ENCODE measurements at places on chromosomes 1 and 21.

- no peak for DNase-seq
Observed at GRCh38 chr1:40059338-40059959, 18.9 kb downstream of the CAP1 start.

DNA sequence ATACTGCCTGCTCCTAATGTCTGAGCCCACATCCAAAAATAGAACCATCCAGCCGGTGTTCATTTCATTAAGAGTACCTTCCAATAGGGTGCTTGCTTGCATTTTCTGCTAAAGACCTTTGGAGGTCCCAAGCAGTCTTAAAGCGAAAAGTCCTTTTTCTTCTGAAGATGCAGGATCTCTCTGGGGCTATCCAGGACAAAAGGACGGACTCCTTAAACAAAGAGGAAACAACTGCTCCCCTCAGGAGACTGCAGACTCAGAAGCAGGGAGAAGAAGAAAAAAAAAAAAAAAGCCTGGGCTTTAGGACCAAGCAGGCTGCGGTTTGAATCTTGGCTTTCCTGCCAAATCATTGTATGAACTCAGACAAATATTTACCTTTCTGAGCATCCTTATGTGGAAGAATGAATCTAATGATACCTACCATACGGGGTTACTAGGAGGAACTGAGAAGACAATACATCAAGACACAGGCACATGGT lies 204.0 kb downstream of the PLPP3 start:
- DNase-seq = no peak

DNA sequence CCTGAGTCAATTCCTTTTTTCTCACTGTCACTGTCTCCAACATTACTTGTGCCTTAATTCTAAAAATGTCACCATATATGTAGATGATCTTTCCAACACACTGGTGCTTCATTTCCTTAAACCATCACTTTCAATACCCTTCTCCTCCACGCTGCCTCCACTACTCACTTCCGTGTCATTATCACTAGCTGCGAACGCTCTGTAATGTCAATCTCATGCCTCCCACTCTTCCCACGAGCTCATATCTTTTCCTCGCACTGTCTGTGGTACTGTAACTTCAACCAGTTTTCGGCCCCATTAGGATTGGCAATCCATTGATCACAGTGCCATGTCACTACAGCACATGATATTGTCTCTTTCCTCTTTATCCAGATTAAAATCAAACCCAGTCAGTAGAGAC lies 61.6 kb downstream of the PLD5 start:
- DNase-seq = no peak

DNA sequence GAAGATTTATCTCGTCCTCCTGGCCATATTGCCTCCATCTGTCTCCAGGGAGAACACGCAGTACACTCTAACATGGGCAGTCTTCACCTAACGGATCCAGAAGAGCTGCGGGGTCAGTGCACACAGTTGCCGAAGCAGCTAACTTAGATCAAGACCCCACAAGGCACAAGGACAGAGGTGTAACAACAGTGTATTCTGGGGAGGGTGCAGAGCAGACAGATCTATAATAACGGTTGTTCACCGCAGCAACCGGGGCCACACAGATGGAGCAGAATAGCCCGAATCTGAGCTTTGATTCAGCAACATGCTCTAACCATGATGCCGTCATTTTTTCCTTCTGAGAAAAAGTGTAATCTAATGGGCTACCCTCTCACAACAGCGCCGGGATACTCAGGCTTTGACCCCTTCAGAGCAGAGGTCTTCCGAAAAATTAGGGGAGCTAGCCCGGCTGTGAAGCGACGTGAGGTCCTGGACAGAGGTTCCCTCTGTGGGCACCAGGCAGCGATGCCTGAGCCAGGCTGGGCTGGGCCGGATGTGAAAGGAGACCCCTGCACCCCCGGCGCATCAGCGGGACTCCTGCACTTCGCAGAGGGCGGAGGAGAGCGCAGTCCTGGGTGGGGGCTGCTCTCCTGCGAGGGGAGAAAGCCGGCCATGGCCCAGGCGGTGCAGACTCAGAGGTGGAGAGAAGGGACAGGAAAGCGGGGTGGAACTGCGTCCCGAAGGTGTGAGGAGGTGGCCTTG lies 57.5 kb downstream of the BCL9 start:
- DNase-seq = peak; percentile 12

GRCh38 chr1:232986527-232986922 lies 36.1 kb downstream of the NTPCR start:
- DNase-seq = no peak

- no peak for DNase-seq
Observed at GRCh38 chr1:36135796-36136195, 10.8 kb upstream of the COL8A2 start.

GRCh38 chr1:244369256-244370057 lies 82.3 kb downstream of the ADSS2 start:
- no peak for DNase-seq

GRCh38 chr1:72111662-72112061 lies 170.7 kb downstream of the NEGR1 start:
- no peak for DNase-seq

GRCh38 chr1:227156520-227156919 lies 161.8 kb downstream of the CDC42BPA start:
- DNase-seq = no peak

DNA sequence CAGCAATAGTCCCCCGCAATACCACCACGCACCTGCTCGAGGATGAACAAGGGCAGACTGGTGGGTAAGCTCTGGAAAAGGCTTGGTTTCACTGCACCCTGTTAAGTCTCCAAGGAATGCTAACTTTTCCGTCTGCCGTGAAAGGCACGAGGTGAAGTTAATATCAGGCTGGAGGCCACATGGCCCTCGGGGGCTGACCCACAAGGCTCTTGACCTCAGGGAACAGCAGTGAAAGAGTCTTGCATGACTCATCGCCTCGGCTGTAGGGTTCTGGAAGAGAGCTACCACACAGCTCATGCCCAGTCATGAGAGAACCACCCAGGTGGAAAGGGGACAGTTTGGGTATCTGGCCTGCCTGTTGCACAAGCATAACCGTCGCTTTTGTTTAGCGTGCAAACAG lies 24.7 kb downstream of the SCCPDH start:
- DNase-seq = no peak

DNA sequence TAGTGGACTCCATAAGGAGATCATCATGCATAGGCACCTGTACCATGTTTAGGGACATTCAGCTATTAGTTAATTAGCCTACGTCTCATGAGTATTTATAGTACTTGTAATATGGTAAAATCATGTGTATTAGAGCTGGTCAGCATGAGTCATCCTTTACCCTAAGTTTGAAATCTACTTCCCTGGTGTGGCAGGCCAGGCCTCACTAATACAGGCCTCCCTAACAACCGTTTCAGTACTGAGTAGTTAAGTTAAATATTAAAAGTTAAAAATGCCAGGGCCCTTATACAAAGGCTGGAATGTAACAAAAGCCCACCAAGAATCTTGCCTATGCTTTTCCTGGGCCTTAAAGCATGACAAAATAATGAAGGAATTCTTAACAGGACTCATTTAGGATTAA lies 356.3 kb upstream of the DPYD start:
- DNase-seq = no peak

GRCh38 chr1:245552331-245552730 lies 397.5 kb downstream of the KIF26B start:
- DNase-seq = no peak

DNA sequence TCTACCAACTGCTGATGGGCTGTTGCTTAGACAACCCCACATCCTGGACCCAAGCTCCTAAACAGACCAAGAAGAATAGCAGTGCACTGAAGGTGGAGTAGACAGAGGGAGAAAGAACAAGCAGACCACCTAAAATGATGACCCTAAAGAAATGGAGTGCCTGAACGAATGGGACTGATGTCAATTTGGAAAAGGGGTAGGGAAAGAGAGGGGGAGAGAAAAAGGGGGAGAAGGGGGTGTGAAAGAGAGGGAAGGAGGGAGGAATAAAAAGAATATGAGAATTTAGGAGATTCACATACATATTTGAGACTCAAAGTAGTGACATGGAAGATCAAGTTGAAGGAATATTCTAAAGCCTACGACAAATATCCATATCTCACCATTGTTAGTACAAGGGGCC lies 144.4 kb upstream of the DUSP10 start:
- DNase-seq = no peak

- no peak for DNase-seq
Observed at GRCh38 chr1:85952460-85952859, 204.1 kb downstream of the COL24A1 start.

GRCh38 chr1:117760069-117760468 lies 154.2 kb downstream of the TENT5C start:
- DNase-seq = no peak

GRCh38 chr1:155261493-155261851 lies 688 bp downstream of the SCAMP3 start:
- no peak for DNase-seq

DNA sequence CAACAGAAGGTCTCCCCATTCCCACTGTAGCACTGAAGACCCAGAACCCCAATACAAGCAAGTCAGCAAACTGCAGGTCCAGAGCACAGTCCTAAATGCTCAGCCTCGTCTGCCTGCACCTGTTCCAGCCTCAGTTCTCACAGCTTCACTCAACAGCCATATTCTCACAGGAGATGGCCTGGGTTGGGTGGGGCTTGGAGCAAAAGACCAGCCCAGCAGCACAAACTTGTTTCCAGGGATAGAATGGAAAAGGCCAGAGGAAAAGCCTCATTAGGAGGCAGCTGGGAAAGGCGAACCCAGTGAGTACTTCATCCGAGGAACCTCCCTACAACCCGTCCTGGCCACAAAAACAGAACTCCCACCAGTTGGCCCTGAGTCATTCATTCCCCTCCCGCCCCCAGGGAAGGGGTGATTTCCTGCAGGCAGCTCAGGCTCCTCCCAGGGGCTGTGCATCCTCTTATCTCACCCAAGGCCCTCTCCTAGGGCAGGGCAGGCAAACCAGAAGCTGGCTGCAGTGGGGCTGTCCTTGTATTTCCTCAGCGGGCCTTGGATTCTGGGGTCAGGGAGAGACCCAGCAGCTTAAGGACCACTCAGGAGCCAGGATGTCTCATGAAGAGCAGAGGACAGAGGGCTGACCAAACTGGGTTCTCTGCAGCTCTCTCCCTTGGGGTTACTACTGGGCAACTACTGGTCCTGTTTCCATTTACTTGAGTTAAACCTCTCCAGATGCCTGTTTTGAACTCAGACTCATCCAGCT lies 7.4 kb upstream of the MPL start:
- DNase-seq = no peak

- no peak for DNase-seq
Observed at GRCh38 chr1:110591956-110592355, 14.2 kb downstream of the KCNA2 start.

GRCh38 chr21:35220301-35220700 lies 171.2 kb upstream of the RUNX1 start:
- no peak for DNase-seq

- no peak for DNase-seq
Observed at GRCh38 chr1:109296782-109297181, 10.0 kb downstream of the MYBPHL start.

GRCh38 chr1:29285771-29286170 lies 49.4 kb downstream of the PTPRU start:
- DNase-seq = no peak

- DNase-seq = no peak
Observed at GRCh38 chr1:192807211-192808162, 1.4 kb upstream of the RGS2 start.

DNA sequence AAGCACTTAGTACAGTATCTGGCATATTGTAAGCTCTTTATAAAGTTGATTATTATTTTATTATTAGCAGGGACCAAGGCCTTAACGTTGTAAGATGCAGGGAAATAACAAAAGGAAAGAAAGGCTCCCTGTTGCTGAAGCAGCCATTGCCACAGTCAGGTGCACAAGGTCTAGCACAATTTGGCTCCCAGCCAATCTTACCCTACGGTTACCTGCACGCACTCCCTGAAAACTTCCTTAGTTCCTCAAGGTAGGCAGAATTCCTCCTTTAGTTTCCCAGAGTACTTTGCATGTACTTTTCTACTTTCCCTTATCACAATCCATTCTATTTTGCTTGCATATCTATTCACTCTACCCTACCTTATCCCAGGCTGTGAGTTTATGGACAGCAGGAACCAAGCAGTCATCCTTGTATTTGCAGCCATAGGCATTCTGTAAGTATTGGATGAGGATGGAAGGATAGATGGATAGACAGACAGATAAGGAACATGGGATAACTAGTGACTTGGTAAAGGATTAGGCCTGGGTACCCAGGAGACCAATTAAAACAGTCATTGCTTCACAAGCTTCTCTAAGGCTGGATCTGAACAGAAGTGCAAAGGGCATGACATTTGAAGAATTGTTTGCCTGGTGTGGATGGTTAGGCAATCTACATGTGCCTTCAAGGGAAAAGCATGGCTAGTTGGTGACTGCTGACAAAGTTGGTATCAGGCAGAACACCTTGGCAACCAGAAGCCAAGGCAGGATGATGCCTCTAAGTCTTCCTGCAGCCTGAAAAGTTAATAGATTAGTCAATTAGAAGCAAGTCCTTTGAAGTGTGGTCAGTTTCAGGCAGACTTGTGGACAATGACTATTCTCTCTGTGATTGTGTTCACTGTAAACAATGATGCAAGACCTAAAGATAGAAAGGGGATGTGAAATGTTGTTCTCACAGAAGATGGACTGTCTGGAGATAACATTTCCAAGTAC lies 20.8 kb upstream of the JAK1 start:
- no peak for DNase-seq

GRCh38 chr1:205291596-205291995 lies 29.9 kb downstream of the NUAK2 start:
- DNase-seq = no peak

GRCh38 chr1:86500714-86501113 lies 32.0 kb downstream of the CLCA1 start:
- DNase-seq = no peak

GRCh38 chr1:223133824-223134435 lies 9.1 kb downstream of the TLR5 start:
- DNase-seq = peak; percentile 48

Measured in activated CD8-positive, alpha-beta memory T cell treated with anti-CD3 and anti-CD28 coated beads for 1 hour (primary cell).